ENCODE measurements at places on chromosomes 4 and X. TPM values are rescaled to one million over a fixed set of nuclear protein-coding genes. Genes with fewer than 3 reads are reported as not detected.

- no peaks in the 10 kb centered on the region for H3K36me3 ChIP-seq
- H3K27ac ChIP-seq, result no peak overlapping the region
- H3K27me3 ChIP-seq, result no peaks in the 10 kb centered on the region
- H3K4me1 ChIP-seq, result no peaks in the 10 kb centered on the region
Measured at GRCh38 chrX:28126886-28127285, 145.6 kb upstream of the DCAF8L1 start.

DNA sequence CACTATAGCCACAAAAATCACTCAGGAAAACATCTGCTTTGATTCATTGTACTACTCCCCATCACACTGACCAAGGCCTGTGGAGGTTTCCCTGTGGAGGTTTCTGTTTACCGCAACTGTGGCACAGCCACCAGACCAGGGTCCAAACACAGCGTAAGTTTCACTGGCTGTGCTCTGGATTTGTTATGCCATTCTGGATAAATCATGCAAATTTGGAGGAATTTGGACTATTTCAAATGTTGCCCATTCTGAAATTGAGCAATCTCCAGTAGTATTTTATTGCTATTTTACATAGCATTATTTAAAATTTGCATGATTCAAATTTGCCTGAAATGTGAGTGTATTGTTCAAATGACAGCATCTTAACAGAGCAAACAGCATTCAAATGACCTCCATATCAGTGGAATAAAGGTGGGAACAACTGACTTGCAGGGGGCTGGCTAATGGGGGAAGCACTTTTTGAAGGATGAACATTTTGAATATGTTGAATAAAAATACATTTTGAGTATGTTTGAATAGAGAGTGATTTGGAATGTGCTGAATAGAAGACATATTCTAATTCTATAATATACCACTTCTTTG is 66.1 kb upstream of the ACSL1 start:
- no peak overlapping the region for H3K27ac ChIP-seq
- DNase-seq, result no peak
- H3K36me3 ChIP-seq, result no peaks in the 10 kb centered on the region
- H3K4me1 ChIP-seq, result no peaks in the 10 kb centered on the region
- no peak overlapping the region for H3K4me3 ChIP-seq

- no peak overlapping the region for H3K27ac ChIP-seq
- no peak overlapping the region for H3K4me3 ChIP-seq
- no peaks in the 10 kb centered on the region for H3K36me3 ChIP-seq
Measured at GRCh38 chr4:9898596-9899305, 117.3 kb downstream of the DRD5 start.

Gene FAM47A
- not detected for total RNA-seq

GRCh38 chrX:154068560-154068959 is 29.0 kb downstream of the MECP2 start:
- H3K4me3 ChIP-seq, result no peak overlapping the region
- DNase-seq, result no peak
- H3K36me3 ChIP-seq, result no peaks in the 10 kb centered on the region
- no peak overlapping the region for H3K27ac ChIP-seq
- no peaks in the 10 kb centered on the region for H3K27me3 ChIP-seq
- no peaks in the 10 kb centered on the region for H3K4me1 ChIP-seq

DNA sequence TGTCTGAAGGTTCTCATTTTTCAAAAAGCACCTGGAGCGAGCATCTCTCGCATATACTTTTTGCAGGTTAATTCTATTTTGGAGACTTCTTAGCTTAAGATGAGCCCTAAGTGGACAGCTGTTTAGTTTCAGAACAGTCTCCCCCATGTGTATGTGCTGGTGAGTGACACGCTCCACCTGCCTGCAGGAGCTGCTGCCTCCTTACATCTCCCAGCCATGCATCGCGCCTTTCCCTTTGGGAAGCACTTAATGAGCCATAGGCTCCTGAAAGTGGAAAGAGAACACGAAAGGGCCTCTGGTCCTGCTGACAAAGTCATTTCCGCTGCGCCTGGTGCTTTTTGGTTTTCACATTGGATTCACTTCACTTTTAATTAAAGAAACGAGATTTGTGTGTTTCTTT is 56.1 kb downstream of the TRIML2 start:
- H3K36me3 ChIP-seq, result no peaks in the 10 kb centered on the region
- H3K4me3 ChIP-seq, result no peak overlapping the region
- H3K27me3 ChIP-seq, result no peaks in the 10 kb centered on the region
- no peaks in the 10 kb centered on the region for H3K4me1 ChIP-seq

DNA sequence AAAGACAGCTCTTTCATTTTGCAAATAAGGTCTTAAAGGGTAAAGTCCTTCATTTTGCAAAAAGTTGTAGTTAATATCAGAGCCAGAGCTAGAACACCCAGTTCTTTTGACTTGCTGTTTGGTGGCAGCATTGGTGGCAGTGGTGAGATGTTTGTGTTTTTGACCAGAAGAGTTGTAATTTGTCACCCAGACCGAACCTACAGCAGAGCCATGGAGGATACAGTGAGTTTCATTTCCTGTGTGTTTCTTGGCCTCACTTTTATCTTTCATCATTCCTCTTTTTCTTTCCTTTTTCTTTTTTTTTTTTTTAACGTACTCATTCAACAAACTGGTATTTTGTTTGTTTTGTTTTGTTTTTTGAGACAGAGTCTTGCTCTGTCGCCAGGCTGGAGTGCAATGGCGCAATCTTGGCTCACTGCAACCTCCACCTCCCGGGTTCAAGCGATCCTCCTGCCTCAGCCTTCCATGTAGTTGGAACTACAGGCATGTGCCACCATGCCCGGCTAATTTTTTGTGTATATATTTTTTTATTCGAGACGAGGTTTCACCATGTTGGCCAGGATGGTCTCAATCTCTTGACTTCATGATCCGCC is 116.4 kb downstream of the AFF1 start:
- H3K27ac ChIP-seq, result no peak overlapping the region
- DNase-seq, result no peak
- H3K4me1 ChIP-seq, result peaks cover 10% of the 10 kb centered on the region
- peaks cover 7% of the 10 kb centered on the region for H3K36me3 ChIP-seq
- no peaks in the 10 kb centered on the region for H3K27me3 ChIP-seq

GRCh38 chrX:95678679-95679078 is 1006.0 kb upstream of the DIAPH2 start:
- H3K27me3 ChIP-seq, result no peaks in the 10 kb centered on the region
- no peak overlapping the region for H3K27ac ChIP-seq
- peaks cover 5% of the 10 kb centered on the region for H3K4me1 ChIP-seq
- no peaks in the 10 kb centered on the region for H3K36me3 ChIP-seq
- H3K4me3 ChIP-seq, result no peak overlapping the region
- DNase-seq, result no peak

DNA sequence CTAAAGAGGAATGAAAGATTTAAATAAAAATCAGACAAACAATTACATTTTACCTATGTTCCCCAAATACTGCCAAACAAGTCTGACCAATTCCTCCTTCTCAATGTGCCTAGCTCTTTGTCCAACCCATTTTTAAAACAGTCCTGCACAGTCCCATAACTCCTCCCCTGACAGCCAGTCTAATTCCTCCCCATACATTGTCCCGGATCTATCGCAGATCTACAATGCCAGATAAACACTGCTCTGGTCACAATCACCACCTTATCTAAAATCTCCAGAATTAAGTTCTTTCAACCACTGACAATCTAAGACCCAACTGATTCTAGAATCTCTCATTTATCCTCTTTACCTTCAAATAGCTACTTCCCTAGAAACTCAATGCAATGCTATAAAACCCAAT is 176.0 kb downstream of the APBB2 start:
- no peak overlapping the region for H3K27ac ChIP-seq
- no peaks in the 10 kb centered on the region for H3K4me1 ChIP-seq
- H3K36me3 ChIP-seq, result no peaks in the 10 kb centered on the region
- H3K27me3 ChIP-seq, result no peaks in the 10 kb centered on the region

Gene KLHL4
- total RNA-seq, result 0.20 TPM

DNA sequence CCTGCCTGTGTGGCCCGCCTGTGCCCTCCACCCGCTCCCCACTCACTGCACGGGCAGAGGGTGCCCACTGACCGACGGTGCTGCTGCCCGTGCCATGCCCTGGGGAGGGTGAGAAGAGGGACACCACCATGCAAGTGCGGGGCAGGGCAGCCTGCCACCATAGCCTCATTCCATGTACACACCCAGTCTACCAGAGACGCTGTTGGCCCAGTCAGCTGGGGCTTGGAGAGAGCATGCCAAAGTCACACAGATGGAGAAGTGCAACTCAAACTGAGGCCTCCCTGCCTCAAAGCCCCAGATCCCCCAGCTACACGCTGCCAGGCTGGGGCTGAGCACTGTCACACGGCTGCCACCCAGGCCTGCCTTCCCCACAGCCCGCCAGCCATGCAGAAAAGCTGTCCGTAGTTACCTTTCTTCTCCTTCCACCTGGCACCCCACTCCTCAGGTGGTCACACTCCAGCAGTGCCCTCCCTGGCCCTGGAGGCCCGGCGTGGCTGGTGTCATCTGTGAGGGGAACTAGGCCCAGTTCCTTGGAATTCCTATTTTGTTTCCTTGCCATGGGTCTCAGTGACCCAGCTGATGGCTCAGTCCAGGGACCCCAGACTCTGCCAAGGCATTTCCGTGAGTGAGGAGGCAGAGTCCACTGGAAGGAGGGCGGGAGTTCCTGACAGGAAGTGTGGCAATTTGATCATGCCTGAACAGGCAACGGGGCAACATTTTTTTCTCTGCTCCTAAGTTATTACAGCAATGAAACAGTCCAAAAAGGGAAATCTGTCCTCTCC is at the start of gene SLC2A9:
Gene SLC2A9 (minus strand): TSS at position 627 of the 782 bp plus-strand sequence. CDS start 68 bp downstream, at position 559.
- 0 out of 2 replicates have a peak, but pooled peaks cover 2% of the 10 kb centered on the region for H3K4me1 ChIP-seq
- H3K36me3 ChIP-seq, result no peaks in the 10 kb centered on the region
- H3K27me3 ChIP-seq, result 0 out of 2 replicates have a peak, but pooled peaks cover 3% of the 10 kb centered on the region

Gene ZIC3
- not detected for total RNA-seq

DNA sequence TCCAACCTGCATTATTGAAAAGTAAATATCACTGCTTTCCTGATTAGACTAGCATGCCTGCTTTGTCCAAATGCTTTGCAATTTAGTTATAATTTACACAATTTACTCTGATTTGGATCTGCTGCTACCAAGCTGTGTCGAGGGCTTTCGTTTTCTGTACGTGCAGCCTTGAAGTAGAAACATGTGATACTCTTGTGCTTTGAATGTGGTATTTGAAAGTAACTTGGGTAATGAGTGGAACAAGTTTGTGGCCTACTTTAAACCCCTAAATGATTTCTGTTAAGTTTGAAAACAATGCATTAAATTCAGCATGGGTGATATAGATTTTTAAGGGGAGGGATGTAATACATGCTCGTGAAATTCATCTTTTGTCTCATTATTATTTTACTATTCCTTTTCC is 240.7 kb downstream of the IQCM start:
- H3K36me3 ChIP-seq, result no peaks in the 10 kb centered on the region
- DNase-seq, result no peak
- no peak overlapping the region for H3K27ac ChIP-seq
- H3K4me3 ChIP-seq, result no peak overlapping the region

Gene UGT8
- 27.6 TPM for total RNA-seq

GRCh38 chrX:26580021-26580420 is 364.1 kb downstream of the MAGEB5 start:
- H3K27ac ChIP-seq, result no peak overlapping the region
- peaks cover 9% of the 10 kb centered on the region for H3K4me1 ChIP-seq
- H3K36me3 ChIP-seq, result no peaks in the 10 kb centered on the region
- no peaks in the 10 kb centered on the region for H3K27me3 ChIP-seq

DNA sequence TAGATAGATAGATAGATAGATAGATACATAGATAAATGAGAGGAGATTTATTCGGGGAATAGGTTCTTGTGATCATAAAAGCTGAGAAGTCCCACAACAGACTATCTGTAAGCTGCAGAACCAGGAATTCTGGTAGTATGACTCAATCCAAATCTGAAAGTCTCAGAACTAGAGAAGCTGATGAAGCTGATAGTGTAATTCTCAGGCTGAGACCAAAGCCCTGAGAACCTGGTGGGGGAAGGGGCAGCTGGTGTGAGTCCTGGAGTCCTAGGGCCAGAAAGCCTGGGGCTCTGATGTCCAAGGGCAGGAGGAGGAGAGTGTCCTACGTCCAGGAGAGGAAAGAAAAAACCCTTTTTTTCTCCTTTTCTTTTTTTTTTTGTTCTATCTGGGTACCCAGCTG is 8.0 kb upstream of the BANK1 start:
- no peaks in the 10 kb centered on the region for H3K36me3 ChIP-seq
- H3K4me1 ChIP-seq, result no peaks in the 10 kb centered on the region
- no peak overlapping the region for H3K27ac ChIP-seq
- H3K27me3 ChIP-seq, result no peaks in the 10 kb centered on the region

Gene MAB21L2
- not detected for total RNA-seq

Data from SJCRH30 (cell line).